AML-193 (cell line): ENCODE measurements at places on chromosomes 16 and 17.

DNA sequence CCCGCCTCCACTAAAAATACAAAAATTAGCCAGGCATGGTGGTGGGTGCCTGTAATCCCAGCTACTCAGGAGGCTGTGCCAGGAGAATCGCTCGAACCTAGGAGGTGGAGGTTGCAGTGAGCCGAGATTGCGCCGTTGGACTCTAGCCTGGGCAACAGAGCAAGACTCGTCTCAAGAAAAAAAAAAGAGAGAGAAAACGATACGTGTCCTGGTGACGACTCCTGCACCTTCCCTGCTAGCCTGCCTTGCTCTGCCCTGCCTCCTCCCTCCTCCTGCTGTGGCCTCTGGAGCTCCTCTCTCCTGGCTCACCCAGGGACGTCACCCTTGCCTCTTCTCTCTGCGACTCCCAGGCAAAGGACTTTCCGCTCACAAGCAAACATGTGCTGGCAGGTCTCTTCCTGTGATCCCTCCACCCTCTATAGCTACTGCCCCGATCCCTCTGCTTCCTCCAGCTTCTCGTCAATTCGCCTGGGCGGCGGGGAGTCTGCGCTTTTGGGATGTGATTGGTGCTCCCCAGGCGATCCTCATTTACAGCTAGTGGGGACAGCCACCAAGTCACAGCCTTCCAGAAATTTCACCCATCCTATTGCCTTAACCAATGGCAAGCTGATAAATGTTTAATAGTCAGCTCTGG is 25.5 kb upstream of the CBX4 start:
- no peak for DNase-seq

- no peak for DNase-seq
These were observed 28.7 kb upstream of the ALDH3A2 start for GRCh38 chr17:19619705-19620325.

- no peak for DNase-seq
These were observed 7.0 kb upstream of the SPATA20 start for GRCh38 chr17:50539762-50540559.

GRCh38 chr17:58165981-58166380 is 801 bp upstream of the OR4D2 start:
- DNase-seq, result no peak

- no peak for DNase-seq
These were observed 5.9 kb downstream of the DNAH17 start for GRCh38 chr17:78571329-78571728.

GRCh38 chr17:29342158-29342765 is 47.9 kb upstream of the TAOK1 start:
- peak; percentile 28 for DNase-seq

DNA sequence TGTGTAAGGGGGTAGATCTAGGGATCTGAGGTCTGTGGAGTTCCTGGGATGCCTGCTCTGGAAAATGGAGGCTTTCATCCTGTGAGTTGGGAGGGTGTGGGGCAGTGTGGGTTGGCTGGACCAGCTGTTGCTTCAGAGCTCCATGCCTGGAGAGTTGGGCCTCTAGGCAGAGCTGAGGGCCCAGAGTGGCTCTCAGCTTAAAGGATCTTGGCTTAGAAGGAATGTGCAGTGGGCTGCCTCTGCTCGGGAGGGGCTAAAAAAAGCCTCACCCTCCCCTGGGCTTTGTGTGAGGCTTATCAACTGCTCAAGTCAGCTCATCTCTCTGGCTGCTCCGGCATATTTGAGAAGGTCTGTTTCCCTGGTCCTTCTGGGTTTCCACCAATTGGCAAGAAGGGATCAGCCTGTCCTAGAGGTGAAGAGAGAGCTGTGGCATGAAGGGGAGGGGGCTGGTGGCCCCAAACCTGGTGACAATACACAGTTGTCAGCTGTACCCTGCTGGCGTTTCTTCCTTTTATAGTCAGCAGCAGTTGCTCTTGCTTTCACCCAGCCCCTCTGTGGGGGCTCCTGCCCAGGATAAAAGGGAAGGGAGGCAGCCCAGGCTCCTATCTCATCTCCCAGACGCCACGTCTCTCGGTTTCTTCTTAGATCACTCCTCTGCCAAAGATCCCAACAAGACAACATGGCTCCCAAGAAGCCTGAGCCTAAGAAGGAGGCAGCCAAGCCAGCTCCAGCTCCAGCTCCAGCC is at the start of gene MYL4:
Gene MYL4, plus strand, starts transcription at position 605 of the 745 bp plus-strand sequence. Its CDS starts 75 bp downstream, at position 680.
- DNase-seq, result no peak

- no peak for DNase-seq
These were observed 13.5 kb upstream of the DBNDD1 start for GRCh38 chr16:90032674-90033331.
